ENCODE measurements at places on chromosomes 4 and X. TPM values are rescaled to one million over a fixed set of nuclear protein-coding genes. Genes with fewer than 3 reads are reported as not detected.

MAB21L2 gene
- total RNA-seq, result not detected

GRCh38 chr4:103264905-103265304, 66.8 kb upstream of the CENPE start:
- no peak for DNase-seq

- no peak for DNase-seq
These were observed 30.1 kb upstream of the HGFAC start for GRCh38 chr4:3411676-3412075.

CT47B1 gene
- total RNA-seq, result not detected

DNA sequence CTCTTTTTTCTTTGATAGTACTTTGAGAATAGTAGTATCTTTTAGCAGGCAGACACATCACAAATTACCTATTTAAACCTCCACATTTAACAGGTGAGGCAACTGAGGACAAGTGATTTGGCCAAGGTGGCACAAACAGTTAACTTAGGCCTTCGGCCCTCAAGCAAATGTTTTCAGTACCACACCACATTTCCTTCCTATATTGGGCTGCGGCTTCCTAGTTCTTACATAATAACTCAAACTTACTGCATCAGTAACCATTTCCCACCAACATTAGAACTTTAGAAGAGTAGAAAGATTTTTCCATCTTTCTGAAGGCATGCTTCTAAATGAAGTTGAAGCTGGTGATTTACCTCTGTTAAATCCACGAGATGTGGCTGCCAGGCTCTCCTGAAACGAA, 63.2 kb upstream of the SLC4A4 start:
- no peak for DNase-seq

- no peak for DNase-seq
These were observed 12.6 kb downstream of the SGMS2 start for GRCh38 chr4:107837317-107837716.

All from H7 (cell line).